Gastroesophageal sphincter (tissue), 4 donors: ENCODE measurements at places on chromosomes 7 and 10. TPM values are rescaled to one million over a fixed set of nuclear protein-coding genes. Genes with fewer than 3 reads are reported as not detected.

DNA sequence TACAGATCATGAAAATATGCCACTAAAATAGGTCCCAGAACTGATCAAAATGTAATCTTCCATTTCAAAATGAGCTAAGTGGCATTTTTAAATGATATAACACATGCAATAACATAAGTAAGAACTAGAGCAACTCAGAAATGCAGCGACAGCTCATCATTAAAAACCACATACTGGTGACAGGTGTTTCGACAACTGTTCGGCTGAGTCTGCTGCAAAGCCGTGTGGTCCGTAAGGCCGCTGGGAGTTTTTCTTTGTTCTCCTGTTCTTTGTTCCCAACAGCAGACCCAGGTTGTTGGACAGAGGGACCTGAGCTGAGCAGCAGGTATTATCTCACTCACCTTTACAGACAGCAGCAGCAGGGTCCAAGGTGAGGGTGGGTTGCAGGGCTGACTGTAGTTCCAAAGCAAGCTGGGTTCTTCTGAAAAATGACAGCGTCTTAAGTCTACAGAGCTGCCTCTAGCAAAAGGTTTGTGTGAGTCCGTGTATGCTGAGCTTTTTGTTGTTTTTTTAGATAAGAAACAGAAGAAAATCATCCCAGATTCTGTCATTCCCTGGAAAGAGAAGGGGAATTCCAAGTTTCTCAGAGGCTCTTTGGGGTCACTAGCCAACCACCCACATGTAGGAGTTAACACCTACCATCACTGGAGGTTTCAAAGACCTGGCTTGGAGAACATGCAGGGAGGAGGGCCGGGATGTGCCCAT, 45.4 kb upstream of the MACROH2A2 start:
- no peak overlapping the region for H3K27ac ChIP-seq
- no peak overlapping the region for H3K4me3 ChIP-seq
- no peaks in the 10 kb centered on the region for H3K36me3 ChIP-seq

The ZNF789 gene
- 4.4 TPM for total RNA-seq

DNA sequence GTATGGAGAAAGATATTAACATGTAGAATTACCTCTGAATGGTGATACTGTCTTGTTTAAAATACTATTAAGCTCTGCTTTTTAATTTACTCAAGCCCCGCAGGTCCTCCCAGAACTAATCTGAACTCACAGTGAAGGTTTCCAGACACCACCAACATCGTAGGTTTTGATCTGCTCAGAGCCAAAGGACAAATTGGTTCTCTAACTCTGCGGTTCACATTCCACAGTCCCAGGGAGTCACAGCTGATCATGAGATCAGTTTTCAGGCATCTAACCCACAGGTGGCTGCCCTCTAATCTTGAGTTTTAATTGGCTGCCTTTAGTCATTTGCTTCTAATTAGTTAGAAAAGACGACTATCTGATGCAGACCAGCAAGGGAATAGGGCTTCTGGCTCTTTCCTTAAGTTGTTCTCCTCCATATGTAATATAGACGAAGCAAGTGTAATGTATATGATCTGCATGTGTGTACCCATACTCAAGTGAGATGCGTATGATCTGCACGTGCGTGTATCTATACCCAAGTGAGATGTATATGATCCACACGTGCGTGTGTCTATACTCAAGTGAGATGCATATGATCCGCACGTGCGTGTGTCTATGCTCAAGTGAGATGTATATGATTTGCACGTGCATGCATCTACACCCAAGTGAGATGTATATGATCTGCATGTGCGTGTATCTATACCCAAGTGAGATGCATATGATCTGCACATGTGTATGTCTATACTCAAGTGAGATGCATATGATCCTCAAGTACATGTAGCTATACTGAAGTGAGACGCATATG, 331.5 kb upstream of the NPVF start:
- H3K4me3 ChIP-seq, result no peak overlapping the region
- H3K27me3 ChIP-seq, result no peaks in the 10 kb centered on the region
- ATAC-seq, result no peak
- no peaks in the 10 kb centered on the region for H3K36me3 ChIP-seq
- peaks cover 40% of the 10 kb centered on the region for H3K4me1 ChIP-seq

The KMT2C gene
- 84.8 TPM for total RNA-seq

GRCh38 chr7:245574-246295, 44.2 kb upstream of the FOXL3 start:
- no peak for ATAC-seq
- H3K4me1 ChIP-seq, result peaks cover 4% of the 10 kb centered on the region
- H3K27ac ChIP-seq, result no peak overlapping the region
- H3K27me3 ChIP-seq, result no peaks in the 10 kb centered on the region

DNA sequence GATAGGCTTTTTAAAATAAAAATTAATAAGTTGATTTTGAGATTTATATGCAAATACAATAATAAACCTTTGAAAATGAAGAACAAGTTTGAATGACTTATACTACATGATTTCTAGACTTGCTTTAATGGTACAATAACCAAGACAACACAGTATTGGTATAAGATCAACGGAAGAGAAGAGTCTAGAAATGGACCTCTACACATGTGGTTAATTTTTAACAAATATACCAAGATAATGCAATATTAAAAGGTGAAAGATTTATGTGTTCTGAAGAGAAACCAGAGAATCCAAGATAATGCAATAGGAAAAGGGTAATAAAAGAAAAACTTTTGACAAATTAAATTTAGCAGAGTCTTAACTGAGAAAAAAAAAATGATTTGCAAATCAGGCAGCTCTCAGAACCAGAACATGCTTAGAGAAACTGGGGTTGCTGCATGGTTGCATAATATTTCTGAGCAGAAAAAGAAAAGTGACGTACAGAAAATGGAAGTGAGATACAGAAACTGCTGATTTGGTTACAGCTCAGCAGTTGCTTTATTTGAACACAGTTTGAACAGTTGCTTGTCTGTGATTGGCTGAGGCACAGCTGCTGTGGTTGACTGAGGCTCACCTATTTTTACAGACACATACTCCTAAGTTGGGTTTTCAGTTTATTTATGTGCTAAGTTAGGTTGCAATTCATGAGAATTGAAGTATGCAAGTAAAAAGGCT, 365.9 kb downstream of the CRPPA start:
- H3K4me1 ChIP-seq, result no peaks in the 10 kb centered on the region
- H3K4me3 ChIP-seq, result no peak overlapping the region
- no peaks in the 10 kb centered on the region for H3K27me3 ChIP-seq
- H3K36me3 ChIP-seq, result no peaks in the 10 kb centered on the region

The C10orf105 gene
- not detected for total RNA-seq

The PKD1L1 gene
- 1.3 TPM for total RNA-seq

- H3K27ac ChIP-seq, result peak overlapping the region; percentile 90
- no peaks in the 10 kb centered on the region for H3K36me3 ChIP-seq
- peak overlapping the region; percentile 97 for H3K4me3 ChIP-seq
- H3K27me3 ChIP-seq, result no peaks in the 10 kb centered on the region
Measured at GRCh38 chr7:117871401-117871777, 1.9 kb downstream of the CTTNBP2 start.

- peaks cover 10% of the 10 kb centered on the region for H3K36me3 ChIP-seq
- ATAC-seq, result no peak
- peak overlapping the region; percentile 38 for H3K27ac ChIP-seq
- no peaks in the 10 kb centered on the region for H3K27me3 ChIP-seq
- H3K4me3 ChIP-seq, result no peak overlapping the region
- peaks cover 90% of the 10 kb centered on the region for H3K4me1 ChIP-seq
Measured at GRCh38 chr10:95355301-95355700, 64.5 kb upstream of the PDLIM1 start.

DNA sequence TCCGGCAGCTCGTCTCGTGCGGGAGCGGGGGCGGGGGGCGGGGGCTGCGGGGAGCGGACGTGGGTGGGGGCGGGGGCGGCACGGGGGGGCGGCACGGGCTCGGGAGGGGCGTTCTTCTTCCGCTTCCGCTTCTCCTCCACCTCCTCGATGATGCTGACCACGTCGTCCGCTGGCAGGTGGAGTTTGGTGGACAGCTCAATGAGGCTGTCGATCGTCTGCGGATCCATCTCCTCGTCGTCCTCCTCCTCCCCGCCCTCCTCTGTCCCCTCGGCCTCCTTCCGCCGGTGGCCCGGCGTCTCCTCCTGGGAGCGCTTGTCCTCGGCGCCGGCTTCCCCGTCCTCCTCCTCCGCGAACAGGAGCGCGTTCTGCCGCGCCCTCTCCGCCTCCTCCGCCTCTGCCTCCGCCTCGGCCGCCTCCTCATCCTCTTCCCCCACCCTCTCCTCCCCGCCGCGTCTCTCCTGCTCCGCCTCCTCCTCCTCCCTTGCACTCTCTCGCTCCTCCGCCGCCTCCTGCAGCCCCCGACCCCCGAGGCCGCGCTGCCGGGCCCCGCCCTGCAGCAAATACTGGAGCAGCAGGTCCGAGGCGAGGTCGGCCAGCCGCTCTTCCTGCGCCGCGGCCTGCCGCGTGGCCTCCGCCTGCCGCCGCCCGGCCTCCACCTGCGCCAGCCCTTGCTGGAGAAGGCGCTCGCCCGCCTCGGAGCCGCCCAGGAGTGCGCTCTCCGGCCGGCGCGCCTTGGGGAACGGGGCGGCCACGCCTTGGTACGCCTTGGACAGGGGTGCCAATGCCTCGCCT, 1.9 kb downstream of the VGF start:
- H3K36me3 ChIP-seq, result peaks cover 32% of the 10 kb centered on the region
- no peak for ATAC-seq
- no peaks in the 10 kb centered on the region for H3K4me1 ChIP-seq
- H3K27ac ChIP-seq, result no peak overlapping the region
- peak overlapping the region; percentile 46 for H3K4me3 ChIP-seq

- H3K27ac ChIP-seq, result no peak overlapping the region
- no peaks in the 10 kb centered on the region for H3K4me1 ChIP-seq
Measured at GRCh38 chr10:86356296-86356695, 10.3 kb downstream of the GRID1 start.

DNA sequence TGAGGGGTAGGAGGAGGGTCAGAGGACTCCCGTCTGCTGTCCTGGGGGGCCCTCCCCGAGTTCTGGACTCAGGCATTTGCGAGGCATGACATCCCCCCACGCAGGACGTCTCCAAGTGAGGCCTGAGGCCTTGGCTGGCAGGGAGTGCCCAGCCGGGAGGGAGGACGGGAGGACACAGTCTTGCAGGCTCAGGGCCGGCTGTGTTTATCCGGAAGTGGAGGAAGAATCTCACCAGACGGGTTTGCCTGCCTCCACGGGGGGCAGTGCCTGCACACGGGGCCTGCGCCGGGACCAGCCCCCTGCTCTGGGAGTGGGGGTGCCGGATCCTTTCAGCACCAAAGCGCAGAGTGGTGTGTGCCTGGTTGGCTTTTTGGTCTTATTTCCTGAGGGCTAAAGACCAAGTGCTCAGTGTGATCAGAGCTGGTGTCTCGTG, 10.9 kb downstream of the PWWP2B start:
- no peaks in the 10 kb centered on the region for H3K27me3 ChIP-seq
- H3K36me3 ChIP-seq, result no peaks in the 10 kb centered on the region
- ATAC-seq, result peak; percentile 68
- H3K27ac ChIP-seq, result peak overlapping the region; percentile 49
- H3K4me1 ChIP-seq, result no peaks in the 10 kb centered on the region

DNA sequence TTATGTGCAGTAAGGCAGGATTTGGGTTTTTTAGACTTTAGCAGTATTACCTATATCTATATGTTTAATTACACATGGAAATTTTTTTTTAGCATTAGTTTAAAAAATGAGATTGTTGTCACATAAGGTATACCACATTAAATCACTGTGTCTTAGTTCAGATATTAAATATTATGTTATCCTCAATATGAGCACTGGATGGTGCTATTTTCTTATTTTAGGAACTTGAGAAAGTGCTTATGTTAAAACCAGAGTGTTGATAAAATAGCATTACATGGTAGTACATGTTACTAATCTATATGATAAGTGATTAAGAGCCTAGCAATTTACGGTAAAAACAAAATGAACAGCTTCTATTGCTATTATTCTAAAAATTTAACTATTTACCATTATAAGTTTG, 28.8 kb downstream of the MIOS start:
- H3K27me3 ChIP-seq, result no peaks in the 10 kb centered on the region
- no peak overlapping the region for H3K27ac ChIP-seq
- no peak for ATAC-seq
- H3K4me3 ChIP-seq, result no peak overlapping the region
- H3K4me1 ChIP-seq, result no peaks in the 10 kb centered on the region

- H3K36me3 ChIP-seq, result no peaks in the 10 kb centered on the region
- no peak overlapping the region for H3K4me3 ChIP-seq
- no peaks in the 10 kb centered on the region for H3K4me1 ChIP-seq
- ATAC-seq, result no peak
- no peaks in the 10 kb centered on the region for H3K27me3 ChIP-seq
- no peak overlapping the region for H3K27ac ChIP-seq
Measured at GRCh38 chr10:116451711-116452337, 24.2 kb downstream of the PNLIPRP3 start.

- H3K4me3 ChIP-seq, result peak overlapping the region; percentile 92
- ATAC-seq, result no peak
- H3K36me3 ChIP-seq, result peaks cover 16% of the 10 kb centered on the region
- H3K27ac ChIP-seq, result peak overlapping the region; percentile 58
Measured at GRCh38 chr7:74084722-74085578, 1.3 kb downstream of the LIMK1 start.

- no peaks in the 10 kb centered on the region for H3K27me3 ChIP-seq
- H3K27ac ChIP-seq, result no peak overlapping the region
- no peaks in the 10 kb centered on the region for H3K36me3 ChIP-seq
- H3K4me1 ChIP-seq, result no peaks in the 10 kb centered on the region
- no peak overlapping the region for H3K4me3 ChIP-seq
Measured at GRCh38 chr7:15527648-15528047, 34.2 kb downstream of the AGMO start.

GRCh38 chr7:124411796-124412195, 353.8 kb downstream of the GPR37 start:
- no peaks in the 10 kb centered on the region for H3K36me3 ChIP-seq
- H3K27me3 ChIP-seq, result no peaks in the 10 kb centered on the region
- H3K4me1 ChIP-seq, result no peaks in the 10 kb centered on the region
- H3K27ac ChIP-seq, result no peak overlapping the region

GRCh38 chr7:78620920-78621319, 822.3 kb downstream of the PHTF2 start:
- H3K27ac ChIP-seq, result no peak overlapping the region
- H3K4me3 ChIP-seq, result no peak overlapping the region
- no peaks in the 10 kb centered on the region for H3K27me3 ChIP-seq
- no peaks in the 10 kb centered on the region for H3K4me1 ChIP-seq

The FOXP2 gene
- total RNA-seq, result 83.7 TPM

The NUTM2B gene
- 1.4 TPM for total RNA-seq

The SPRN gene
- total RNA-seq, result not detected
